ENCODE measurements at places on chromosomes 1 and 21. TPM values are rescaled to one million over a fixed set of nuclear protein-coding genes. Genes with fewer than 3 reads are reported as not detected.

The ATAD3C gene
- not detected for total RNA-seq

The DPYD gene
- 55.2 TPM for total RNA-seq

The LMX1A gene
- not detected for total RNA-seq

The C1QC gene
- total RNA-seq: not detected

The KMO gene
- total RNA-seq: not detected

The AQP10 gene
- not detected for total RNA-seq

The RNF186 gene
- total RNA-seq: not detected

The PHACTR4 gene
- total RNA-seq: 11.4 TPM

The PRAMEF6 gene
- not detected for total RNA-seq

The DUSP10 gene
- 2.9 TPM for total RNA-seq

The CITED4 gene
- 14.9 TPM for total RNA-seq

The USH2A gene
- total RNA-seq: not detected

The ANKRD34A gene
- total RNA-seq: 0.18 TPM

The RNU1-1 gene
- not detected for total RNA-seq

The C1orf87 gene
- total RNA-seq: not detected

The CD247 gene
- not detected for total RNA-seq

The MIXL1 gene
- total RNA-seq: not detected

The IGSF9 gene
- not detected for total RNA-seq

The RGS8 gene
- not detected for total RNA-seq

The MYBPH gene
- total RNA-seq: not detected

The TTLL7 gene
- 1.6 TPM for total RNA-seq

The DENND1B gene
- total RNA-seq: 6.3 TPM

The SELL gene
- total RNA-seq: 0.81 TPM

The IGSF21 gene
- total RNA-seq: not detected

The WNT4 gene
- total RNA-seq: not detected

The ANKRD65 gene
- 2.2 TPM for total RNA-seq

The KIF14 gene
- 2.8 TPM for total RNA-seq

The LCE3E gene
- not detected for total RNA-seq

The NUAK2 gene
- total RNA-seq: 8.6 TPM

The SMIM11 gene
- total RNA-seq: 14.6 TPM

The ACTN2 gene
- 5.4 TPM for total RNA-seq

The SPRR1A gene
- not detected for total RNA-seq

The SLAMF8 gene
- total RNA-seq: not detected

The LCE1A gene
- not detected for total RNA-seq

The VWA1 gene
- 17.7 TPM for total RNA-seq

The AGT gene
- total RNA-seq: 0.16 TPM

The BLACAT1 gene
- total RNA-seq: not detected

The ASAP3 gene
- 37.7 TPM for total RNA-seq

The UBE2J2 gene
- total RNA-seq: 39.7 TPM

The CLCNKA gene
- not detected for total RNA-seq

The SYNJ1 gene
- total RNA-seq: 5.6 TPM

The LCE1B gene
- not detected for total RNA-seq

The SFN gene
- not detected for total RNA-seq

The OR2L8 gene
- total RNA-seq: not detected

The HFM1 gene
- 0.49 TPM for total RNA-seq

The KRTAP11-1 gene
- total RNA-seq: not detected

The S100A7A gene
- total RNA-seq: not detected

The TARS2 gene
- 10.9 TPM for total RNA-seq

The MTMR11 gene
- 10.7 TPM for total RNA-seq

The TDRD5 gene
- total RNA-seq: not detected

The MYOM3 gene
- total RNA-seq: not detected

The RASAL2 gene
- 16.8 TPM for total RNA-seq

The ST6GALNAC3 gene
- 0.16 TPM for total RNA-seq

The PLEKHN1 gene
- total RNA-seq: not detected

The RCAN3 gene
- total RNA-seq: 7.3 TPM

The MAP3K21 gene
- 0.65 TPM for total RNA-seq

The TCP10L gene
- not detected for total RNA-seq

The S100A11 gene
- total RNA-seq: 391 TPM

The LRRC39 gene
- total RNA-seq: 0.18 TPM

The RGS13 gene
- total RNA-seq: not detected

Measured in cardiac atrium fibroblast (primary cell).